ENCODE measurements at places on chromosomes 16 and 17.

DNA sequence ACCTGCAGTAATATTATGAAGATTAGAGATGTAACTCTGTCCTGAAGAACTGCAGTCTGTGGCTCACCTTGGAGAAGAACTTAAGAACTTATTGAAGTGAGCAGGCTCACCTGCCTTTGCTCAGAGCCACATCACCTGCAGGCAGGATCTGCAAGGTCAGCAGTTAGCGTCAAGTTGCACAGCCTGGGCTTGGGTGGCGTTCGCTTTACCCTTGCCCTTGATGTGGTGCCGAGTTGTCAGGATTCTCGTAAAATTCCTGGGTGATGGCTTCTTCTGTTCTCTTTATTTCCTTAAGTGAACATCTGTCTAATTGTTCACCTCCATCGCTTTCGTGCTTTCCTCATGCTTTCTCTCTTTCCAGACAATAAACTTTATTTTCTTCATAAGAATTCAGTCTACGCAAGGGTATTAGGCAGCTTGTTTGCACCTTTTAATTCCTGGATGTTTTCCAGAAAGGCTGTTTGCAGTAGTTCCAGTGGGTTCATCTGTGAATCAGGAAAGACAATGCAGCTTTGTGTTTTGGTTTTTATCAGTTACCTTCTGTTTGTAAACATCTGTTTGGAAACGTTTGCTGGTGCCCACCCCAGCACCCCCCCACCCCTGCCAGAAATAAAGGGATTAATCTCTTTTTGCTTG, 254.3 kb downstream of the WWOX start:
- ATAC-seq, result no peak

DNA sequence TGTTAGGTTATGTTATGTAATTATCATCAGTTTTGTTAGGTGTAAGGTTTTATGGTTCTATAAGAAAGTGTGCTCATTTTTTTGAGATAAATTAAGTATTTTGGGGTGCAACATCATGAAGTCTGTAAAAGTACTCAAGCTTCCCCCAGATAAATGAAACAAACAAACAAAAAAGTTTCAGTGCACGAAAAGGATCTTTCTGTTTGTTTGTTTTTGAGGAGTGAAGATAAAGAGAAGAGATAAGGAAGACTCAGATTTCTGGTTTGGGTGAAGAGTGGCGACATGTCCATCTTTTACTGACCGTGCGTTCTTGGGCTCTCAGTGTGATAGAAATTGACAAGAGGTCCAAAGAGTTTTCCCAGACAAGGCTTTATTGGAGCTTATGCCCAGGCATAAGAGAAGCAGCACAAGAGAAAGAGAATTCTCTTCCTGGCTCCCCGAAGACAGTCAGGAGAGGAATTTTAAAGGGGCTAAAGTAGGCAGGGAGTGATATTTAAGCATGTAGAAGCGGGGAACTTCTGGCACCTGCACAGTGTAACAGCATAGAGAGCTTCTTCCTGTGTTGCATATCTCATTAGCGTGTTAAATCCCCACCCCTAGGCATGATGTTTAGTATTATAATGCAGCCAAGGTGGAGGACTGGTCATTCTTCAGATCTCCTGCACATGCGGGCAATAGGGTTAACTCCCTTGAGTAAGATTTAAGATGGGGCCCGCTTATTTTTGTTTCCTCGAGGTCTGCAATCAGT, 71.3 kb downstream of the PLCG2 start:
- no peak for ATAC-seq

DNA sequence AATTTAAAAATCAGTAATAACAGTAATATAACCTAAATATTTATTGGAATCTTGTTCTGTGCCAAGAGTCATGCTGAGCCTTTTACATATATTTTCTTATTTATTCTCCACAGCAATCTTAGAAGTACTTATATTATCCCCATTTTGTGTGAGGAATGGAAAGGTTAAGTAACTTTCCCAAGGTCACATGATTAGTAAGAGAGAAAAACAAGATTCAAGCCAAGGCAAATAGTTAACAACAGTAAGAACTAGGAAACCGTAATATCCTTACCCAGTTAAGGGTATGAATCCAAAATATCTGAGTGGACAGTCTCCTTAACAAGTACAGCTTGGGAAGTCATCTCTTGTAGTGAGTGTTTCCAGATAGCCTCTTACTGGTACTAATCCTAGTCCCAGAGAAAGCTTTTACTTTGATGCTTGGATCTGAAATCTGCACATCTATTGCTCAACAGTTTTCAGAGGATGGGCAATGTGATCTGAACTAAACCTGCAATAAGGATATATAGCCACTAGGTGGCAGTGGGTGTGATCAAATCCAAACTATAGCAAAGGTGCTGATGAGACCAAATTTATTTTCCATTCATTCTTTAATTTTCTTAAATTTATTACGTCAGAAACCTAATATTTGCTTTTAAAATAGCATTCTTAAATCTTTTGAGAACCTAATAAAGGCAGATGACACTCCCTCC, 23.3 kb downstream of the SHISA6 start:
- ATAC-seq, result peak; percentile 31

DNA sequence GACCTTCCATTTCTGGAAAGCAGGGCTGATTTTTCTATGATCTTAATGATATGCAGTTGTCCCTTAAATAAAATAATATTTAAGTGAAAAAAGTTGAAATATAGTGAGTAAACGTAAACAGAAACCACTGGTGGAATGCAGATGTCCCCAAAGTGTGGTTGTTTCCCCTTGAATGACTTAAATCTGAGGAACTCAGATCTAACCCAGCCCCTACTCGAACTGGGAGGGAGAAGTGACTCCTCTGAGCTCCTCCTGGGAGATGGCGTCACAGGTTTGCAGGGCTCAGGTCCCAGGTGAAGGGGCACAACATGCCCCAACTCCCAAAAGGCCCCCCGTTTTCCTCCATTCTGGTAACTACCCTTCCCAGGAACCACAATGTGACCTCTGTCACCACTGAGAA, 142.8 kb downstream of the IRF8 start:
- ATAC-seq, result no peak

- no peak for ATAC-seq
Observed at GRCh38 chr16:27582883-27583282, 32.9 kb downstream of the KATNIP start.

DNA sequence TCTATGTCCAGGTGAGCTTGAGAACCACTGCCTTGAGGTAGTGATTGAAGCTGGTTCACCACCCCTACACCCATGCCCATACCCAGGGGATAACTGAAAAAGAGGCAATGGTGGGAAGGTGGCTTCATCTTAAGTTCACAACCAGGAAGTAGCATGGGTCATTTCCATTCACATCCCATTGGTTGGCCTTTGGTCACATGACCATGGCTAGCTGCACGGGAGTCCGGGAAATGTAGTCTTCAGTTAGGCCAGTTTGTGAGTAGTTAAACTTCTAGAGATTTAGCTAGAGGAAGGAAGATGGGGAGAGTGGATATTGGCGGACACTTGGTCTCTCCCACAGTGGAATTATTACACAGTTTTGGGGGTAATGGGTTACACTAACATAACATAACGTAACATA, 92.9 kb downstream of the RGS9 start:
- no peak for ATAC-seq

All from esophagus mucosa (tissue), 1 donor.